Stimulated activated CD4-positive, alpha-beta T cell treated with anti-CD3 and anti-CD28 coated beads, Interleukin-1b, Interleukin-23, amount 100 ng/mL, for 1 hour (primary cell): ENCODE measurements at places on chromosomes 3 and 15.

GRCh38 chr3:34876997-34877396 lies 762.3 kb upstream of the ARPP21 start:
- DNase-seq = no peak

- DNase-seq = no peak
Observed at GRCh38 chr3:178483704-178484103, 52.5 kb upstream of the KCNMB2 start.

GRCh38 chr3:10758304-10759037 lies 57.6 kb upstream of the SLC6A11 start:
- no peak for DNase-seq

DNA sequence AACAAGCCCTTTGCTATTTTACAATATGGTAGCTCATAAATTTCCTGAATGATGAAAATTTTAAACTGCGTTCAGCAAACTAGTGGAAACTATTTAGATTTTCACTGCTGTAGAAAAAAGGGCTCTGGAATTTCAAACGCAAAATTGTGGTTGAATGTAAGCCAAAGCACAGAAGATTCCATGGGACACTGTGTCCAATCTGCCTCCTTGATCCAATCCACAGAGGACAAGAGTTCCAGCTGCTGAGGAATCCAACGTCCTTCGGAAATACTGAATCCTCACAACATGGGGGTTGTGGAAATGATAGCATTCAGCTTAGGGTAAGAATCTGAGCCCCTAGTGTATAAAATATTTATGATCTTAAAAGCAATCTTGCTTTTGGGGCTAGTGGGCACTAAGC lies 161.0 kb downstream of the PLD1 start:
- no peak for DNase-seq

DNA sequence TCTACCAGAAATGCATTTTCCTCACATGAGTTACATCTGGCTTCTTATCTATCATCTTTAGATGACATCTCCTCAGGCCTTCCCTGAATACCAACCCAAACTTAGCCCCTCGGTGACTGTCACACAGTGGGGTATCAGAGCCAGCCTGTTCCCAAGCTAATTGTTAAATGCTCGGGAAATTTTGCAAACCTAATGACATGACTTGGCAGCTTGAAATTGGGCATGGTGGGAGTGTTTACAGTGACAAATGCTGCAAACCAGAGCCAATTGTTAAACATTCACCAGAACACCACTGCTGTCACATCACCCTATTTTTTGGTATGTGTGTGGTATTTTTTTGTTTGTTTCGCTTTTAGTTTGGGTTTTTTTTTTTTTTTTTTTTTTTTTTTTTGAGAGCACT lies 130.8 kb downstream of the HCN4 start:
- no peak for DNase-seq

DNA sequence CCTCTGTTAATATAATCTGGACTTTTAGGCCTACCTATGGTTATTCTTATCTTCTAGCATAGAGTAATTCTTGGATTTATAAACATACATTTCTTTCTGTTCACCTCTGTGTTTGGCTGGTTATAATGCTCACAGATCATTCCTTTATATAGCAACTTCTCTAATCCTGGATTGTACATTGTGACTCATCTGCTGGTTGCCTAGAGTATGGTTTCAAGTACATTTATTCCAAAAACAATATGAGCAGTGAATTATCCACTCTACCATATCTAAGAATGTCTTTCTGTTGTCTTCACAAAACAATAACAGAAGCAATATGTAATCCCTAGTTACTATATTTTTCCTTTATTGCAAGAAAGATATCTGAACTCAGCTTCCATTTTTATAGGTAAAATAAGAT lies 35.3 kb downstream of the FSIP1 start:
- no peak for DNase-seq

- DNase-seq = no peak
Observed at GRCh38 chr3:58979840-58980239, 70.0 kb downstream of the CFAP20DC start.

- no peak for DNase-seq
Observed at GRCh38 chr3:146605106-146605505, at the start of gene PLSCR5. TSS of gene PLSCR5 (minus strand) at chr3:146605346. CDS start at chr3:146605212, 134 bp downstream.

DNA sequence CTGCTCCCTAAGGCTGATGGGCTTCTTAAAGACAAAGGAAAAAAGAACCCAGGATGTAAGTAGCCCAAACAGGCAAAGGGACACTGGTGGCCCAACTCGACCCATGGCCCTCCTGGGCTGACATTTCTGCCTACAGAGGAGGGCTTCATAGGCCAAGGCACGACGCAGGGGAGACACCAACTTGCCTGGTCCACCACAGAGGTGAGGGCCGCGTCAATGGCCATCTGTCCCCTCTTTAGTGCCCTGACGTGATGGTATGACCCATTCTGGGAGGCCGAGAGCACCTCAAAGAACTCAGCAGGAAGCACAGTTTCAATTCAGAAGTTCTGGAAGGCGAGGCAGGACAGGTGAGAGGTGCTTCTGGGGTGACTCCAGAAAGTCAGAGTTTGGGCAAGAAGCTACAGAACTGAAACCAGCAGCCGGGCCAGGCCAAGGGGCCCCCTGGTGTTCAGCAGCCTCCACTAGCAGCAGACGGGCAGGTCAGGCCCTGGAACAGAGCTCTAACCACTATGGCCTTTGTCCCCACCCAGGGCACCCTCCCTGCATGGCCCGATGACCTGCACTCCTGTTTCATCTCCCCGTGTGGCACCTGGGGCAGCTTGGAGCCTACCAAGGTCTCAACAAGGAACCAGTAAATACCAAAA lies 45.1 kb downstream of the HMCES start:
- no peak for DNase-seq

DNA sequence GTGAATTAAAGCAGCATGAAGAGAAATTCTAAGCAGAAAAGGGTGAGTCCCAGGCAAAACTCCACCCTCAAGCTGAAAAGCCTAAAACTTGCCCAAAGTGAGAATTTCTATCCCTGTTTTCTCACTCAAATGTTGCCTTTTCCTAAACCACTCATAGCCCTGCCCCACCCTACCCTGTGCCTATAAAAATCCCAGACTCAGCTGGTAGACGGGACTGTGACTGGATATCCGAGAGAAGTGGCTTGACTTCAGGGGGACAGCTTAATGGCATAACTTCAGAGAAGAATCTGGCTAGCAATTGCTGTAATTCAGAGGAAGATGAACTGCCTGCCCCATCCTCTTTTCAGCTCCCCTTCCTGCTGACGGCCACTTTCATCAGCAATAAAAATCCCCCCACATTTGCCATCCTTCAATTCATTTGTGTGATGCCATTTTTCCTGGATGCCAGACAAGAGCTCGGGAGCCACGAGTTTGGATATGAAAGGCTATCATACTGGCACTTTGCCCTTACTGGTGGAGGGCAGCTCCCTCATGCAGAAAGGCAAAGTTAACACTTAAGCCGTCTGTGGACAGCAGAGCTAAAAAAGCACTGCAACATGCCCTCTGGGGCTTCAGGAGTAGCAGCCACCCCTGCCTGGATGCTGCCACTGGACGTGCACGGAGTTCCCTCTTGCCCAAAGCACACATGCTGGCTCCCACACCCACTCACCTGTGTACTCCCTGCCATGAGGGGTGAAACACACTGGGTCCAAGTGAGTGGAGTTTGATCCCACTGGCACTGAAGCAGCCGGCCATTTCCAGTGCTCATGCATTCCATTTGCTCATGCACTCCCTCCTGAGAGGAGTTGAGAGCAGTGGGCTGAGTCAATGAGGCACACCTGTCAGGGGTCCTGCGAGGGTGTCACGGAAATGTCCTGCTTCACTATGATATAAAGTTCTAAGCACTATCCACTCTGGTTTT lies 670.6 kb downstream of the PLOD2 start:
- DNase-seq = no peak

DNA sequence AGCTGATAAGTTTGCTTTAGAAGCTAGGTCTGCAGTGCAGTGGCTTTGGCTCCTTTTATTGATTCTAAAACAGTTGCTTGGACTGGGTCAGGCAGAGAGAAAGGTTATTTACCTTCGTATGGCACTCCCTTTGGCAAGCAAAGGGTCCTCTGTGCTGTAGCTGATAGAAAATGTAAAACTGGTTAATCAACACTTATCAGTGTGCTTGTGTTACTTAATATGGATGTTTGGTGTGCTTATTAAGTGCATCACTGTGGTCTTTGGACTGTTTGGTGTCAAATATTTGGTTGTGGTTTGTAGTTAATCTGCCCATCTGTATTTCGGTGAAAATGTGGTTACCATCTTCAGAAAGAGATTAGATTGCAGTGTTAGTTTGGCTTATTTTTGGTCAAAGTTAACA lies 16.0 kb downstream of the UBE2E2 start:
- DNase-seq = no peak

GRCh38 chr15:32802286-32802936 lies 84.6 kb downstream of the GREM1 start:
- no peak for DNase-seq

DNA sequence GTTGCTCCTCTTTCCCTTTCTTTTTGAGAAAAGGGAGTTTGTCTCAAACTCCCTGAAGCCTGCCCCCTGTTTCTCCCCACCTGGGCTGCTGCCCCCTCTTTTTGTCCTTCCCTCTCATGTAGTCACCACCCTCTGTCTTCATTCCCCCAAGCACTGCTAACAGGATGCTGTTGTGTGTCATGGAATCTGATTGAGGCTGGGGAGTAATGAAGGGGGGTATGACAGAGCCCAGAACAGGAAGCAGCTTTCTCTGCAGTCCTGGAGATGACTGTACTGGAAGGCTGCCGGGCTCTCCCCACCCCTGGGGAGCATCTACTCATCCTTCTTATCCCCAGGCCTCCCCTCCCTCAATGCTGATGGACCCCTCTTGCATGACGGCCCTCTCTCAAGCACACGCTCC lies 181.6 kb downstream of the ABHD5 start:
- DNase-seq = no peak

DNA sequence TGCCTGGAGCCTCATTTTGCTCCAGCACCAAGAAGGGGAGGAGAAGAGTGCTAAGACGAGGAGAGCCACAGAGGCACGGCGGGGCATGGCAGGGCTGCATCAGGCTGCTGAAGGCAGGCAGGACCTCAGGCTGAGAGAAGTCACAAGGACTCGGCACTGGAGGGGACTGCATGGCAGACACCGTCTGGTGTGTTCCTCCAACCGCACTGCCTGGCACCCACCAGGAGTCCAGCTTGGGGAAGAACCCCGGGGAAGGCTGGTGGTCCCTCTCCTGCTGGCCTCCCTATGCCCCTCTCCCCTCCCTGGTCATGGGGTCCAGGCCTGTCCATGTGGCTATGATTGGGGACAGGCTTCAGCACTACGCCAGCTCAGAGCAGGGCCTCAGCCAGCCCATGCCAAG lies 153.2 kb upstream of the MEF2A start:
- DNase-seq = no peak

DNA sequence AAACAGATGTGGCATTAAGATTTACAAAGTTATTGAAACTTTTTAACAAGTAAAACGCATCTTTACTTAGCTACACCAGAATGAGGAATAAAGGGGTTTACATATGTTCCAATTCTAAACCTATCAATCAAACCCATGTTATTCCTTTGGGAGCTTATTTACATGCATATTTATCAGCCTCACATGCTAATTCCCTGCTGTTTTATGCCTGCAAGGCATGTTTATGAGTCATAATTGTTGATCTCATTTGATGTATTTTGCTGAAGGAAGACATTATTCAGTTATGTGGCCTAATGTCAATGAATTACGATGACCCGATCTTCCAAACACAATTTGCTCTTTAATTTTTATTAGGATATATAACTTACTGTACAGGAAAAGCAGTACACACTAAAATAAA lies 272.9 kb downstream of the TBC1D5 start:
- DNase-seq = no peak

GRCh38 chr3:30286811-30287210 lies 319.6 kb upstream of the TGFBR2 start:
- DNase-seq = no peak

DNA sequence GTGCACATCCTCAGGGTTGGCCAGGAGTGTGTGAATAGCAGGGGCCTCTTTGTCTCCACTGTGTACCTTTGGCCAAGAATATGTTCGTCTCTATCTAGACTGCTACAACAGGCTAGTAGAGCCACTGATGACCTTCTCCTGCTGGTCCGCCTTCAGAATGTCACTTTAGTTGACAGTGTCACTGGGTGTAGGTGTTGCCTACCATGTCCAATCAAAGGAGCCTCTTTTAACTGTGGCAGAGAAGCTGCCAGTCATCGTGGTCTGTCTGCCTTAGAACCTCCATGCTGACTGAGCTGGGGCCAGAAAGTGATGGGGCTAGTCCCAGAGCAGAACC lies 40.1 kb downstream of the OXSR1 start:
- DNase-seq = no peak

DNA sequence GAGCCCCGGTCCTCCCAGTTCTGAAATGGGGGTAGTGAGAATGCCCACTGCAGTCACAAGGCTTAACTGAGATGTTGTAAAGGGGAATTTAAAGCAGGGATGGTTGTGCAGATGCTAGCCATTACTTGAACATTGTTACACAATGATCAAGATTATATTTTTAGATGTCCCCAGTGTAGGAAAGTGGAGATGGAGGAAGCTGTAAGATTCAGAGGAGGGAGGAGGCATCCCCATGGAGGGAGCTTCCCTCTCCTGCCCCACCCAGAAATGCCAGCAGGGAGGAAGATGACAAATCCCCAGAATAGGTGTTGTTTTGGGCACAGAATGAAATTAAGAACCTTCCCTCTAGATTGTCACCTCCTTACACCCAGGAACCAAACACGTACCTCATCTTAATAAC lies 46.1 kb downstream of the EFCAB12 start:
- no peak for DNase-seq

DNA sequence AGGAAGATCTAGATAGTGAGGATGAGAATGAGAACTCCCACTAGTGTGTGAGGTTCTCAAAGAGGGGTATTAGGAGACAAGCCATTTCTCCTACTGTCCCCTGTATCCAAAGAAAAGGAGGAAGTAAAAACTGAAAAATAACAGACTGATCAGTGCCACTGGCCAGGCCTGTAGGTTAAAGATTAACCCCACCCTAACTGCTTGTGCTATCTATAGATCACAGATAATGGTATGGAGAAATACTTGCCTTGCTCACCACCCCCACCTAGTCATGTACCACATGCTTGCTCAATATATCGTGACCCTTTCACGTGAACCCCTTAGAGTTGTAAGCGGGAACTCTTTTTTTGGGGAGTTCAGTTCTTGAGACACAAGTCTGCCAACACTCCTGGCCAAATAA lies 519.7 kb upstream of the FRG2C start:
- DNase-seq = no peak

- DNase-seq = no peak
Observed at GRCh38 chr3:133474251-133474801, 74.5 kb downstream of the BFSP2 start.

DNA sequence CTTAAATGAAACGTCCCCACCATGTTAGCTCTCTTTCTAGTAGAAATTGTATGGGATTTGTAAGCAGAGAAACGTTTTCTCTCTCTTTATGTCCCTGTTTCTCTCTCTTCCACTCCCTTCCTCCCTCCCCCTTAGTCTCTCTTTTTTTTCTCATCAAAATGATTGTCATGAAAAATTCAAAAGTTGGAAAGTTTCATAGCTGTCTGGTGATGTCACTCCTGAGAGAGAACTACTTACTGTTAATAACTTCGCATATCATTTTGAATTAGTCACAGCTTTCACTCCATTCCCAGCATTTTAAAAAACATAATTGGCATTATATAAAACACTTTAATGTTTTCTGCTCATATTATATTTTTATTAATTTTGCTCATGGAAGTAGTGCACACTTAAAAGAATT lies 331.1 kb downstream of the C3orf38 start:
- DNase-seq = no peak

- no peak for DNase-seq
Observed at GRCh38 chr3:48997102-48997635, 7.1 kb downstream of the P4HTM start.
